ENCODE measurements at places on chromosomes 5 and 9.

GRCh38 chr5:1041225-1042143 lies 32.9 kb downstream of the NKD2 start:
- no peak for DNase-seq

DNA sequence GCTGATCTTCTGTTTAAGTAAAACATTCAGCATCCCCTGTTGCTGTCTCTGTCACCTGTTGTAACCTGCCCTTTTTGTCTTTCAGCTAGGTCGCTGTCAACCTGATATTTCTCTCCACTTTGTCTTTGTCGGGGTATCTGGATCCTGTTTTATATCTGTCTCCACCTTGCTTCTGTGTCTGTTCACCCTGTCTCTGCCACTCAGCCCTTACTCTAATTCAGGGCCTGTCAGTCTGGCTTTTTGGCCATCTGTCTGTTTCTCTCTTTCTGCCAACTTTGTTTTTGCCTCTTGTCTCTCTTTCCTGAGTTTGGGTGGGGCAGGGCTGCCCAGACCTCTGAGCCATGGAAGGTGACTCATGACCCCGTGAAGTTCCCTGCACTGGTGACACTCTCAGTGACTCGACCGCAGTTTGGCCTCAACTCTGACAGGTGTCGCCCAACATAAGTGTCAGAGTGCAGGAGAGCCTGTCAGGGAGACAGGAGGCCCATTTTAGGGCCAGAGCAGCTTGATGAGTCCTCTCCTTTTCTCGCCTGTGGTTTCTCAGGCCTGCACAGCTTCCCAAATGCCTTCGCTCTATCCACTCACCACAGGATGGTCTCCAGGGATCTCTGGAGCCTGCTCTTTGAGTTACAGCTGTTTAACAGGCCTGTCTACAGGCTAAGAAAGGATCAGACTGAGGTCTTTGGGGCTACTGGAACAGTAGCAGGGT lies 868 bp downstream of the ZBTB43 start:
- no peak for DNase-seq

DNA sequence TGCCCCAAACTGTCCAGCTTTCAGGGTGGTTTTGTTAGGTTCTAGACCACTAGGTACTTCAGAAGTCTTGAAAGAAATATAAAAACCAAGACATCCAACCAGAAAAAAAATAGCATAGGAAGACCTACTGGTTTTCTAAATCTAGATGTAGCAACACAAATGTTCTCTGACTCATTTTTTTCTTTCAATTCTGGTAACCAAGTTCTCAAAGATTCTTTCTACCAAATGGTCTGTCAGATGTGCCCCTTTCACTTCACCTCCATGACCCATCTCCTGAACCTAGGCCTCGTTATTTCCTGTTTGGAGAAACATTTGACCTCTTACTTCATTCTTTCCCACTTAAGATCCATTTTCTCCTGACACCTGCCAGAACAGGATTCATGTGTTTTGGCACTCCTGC lies 355.3 kb downstream of the KIAA0825 start:
- no peak for DNase-seq

GRCh38 chr5:17878541-17878940 lies 244.3 kb downstream of the TAF11L14 start:
- DNase-seq = no peak

- no peak for DNase-seq
These were observed 18.1 kb upstream of the COL5A1 start for GRCh38 chr9:134623258-134624066.

- no peak for DNase-seq
These were observed 34.7 kb downstream of the LMNB1 start for GRCh38 chr5:126811515-126812198.

DNA sequence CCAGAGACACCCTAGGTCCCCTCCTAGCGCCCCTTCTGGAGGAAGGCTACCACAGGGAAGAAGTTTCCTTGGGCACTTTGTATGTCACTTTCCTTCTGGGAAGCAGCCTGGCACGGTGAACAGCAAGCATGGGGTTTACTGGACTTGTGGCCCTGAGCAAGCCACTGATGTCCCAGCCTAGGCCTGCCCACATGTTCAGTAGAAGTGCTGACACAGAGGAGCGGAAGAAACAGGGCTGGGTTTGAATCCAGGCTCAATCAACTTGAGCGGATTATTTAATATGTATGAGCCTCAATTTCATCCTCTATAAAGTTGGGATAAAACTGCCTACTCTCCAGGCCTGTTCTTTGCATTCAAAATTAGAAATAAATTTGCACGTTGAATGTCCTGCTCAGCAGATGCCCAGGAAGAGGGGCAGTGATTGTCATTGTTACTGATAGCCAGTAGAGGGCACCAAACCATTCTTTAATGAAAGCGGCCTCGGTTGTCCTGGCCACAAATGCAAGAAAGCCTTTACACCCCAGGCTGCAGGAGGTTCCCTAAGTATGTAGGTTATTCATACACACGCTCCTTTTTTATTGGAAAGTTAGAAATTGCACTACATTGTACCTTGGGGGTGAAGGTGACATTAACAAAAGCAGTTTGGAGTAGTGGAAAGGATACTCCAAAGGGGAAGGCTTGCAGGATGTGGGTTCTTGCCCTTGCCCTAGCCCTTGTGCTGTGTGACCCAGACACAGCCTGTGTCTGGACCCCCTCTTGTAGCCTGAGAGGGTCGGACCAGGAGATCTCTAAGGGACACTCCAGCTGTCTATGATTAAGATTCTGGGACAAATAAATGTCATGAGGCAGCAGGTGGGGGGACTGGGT lies 13.4 kb upstream of the XPA start:
- DNase-seq = peak; percentile 21

DNA sequence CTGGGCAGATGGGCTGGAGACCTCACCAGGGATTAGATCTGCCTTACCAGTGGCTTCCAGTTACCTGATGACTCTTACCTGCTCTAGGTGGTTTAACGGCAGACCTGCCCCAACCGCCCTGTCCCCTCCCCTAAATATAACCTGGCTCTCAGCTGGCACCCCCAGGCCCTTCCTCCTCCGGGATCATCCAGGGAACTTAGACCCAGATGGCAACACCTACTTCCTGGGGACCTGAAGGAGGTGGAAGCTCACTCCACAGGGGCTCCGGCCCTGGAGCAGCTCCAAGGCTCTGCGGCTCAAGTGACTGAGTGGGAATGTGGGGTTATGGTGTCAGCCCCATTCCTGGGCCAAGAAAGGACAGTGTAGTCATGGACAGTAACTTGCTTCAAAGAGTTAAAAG lies 130.4 kb downstream of the OLFM1 start:
- no peak for DNase-seq

DNA sequence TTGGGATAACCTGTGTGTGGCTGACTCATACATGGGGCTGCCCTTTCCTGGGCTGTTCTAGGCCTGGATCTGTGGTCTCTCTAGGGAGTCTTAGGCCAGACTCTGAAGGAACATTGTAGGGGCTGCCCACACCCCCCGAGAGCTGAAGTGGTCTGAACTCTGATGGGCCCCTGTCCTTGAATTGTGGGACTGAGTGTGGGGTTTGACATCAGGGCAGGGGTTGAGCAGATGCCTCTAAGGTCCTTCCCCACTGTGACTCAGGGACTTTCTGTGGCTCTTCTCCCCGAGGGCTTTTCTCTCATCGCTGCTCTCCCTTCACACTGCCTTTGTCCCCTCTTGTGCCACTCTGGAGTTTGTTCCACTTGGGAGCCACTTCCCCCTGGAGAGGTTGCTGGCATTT lies 215.0 kb downstream of the MELK start:
- no peak for DNase-seq

- DNase-seq = no peak
These were observed 1.4 kb upstream of the GLIS3 start for GRCh38 chr9:4301296-4301695.

- no peak for DNase-seq
These were observed 21.5 kb upstream of the ASS1 start for GRCh38 chr9:130423272-130423671.

DNA sequence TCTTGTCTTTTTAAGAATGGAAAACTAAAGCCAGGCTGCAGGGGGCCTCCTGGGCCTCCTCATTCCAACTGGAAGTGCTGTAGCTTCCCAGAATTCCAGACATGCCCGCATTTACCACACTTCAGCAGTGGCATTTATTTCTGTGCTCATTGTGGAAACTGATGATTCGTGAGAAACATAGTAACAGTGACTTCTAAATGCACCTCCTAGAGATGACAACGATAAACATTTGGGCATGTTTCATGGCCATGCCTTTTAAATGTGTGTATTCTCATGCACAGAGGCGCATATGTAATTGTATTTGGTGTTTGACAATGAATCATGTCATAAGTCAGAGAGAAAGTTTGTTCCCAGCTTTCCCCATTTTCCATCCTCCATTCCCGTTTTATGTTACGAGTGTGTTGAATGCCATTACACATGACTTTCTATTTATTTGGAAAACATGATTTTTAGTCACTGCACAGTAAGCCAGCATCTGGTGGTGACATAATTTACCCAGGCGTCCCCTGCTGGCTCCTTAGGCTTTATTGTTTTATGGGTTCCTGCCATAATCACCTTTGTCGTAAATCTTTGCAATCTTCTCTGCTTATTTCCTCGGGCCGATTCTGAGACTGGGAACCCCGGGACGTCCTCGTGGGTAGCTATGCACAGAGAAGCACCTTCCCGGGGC lies 68.8 kb upstream of the FCN2 start:
- peak; percentile 78 for DNase-seq

GRCh38 chr9:16203729-16204573 lies 651.1 kb downstream of the CCDC171 start:
- DNase-seq = no peak
